ENCODE measurements at places on chromosomes 16 and 17.

DNA sequence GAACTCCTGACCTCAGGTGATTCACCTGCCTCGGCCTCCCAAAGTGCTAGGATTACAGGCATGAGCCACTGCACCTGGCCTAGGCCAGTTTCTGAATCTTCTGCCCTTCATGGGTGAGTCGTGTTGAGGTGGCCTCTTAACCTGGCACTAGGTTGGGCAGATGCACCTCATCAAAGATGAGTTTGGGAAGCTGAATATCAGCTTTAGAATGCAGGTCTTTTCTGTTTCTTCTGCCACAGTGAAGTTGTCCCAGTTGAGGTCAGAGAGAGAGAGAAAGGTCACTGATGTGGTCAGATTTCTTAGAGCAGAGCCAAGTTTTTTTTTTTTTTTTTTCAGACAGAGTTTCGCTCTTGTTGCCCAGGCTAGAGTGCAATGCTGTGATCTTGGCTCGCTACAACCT, 111.3 kb upstream of the WSCD1 start:
- no peak for DNase-seq

DNA sequence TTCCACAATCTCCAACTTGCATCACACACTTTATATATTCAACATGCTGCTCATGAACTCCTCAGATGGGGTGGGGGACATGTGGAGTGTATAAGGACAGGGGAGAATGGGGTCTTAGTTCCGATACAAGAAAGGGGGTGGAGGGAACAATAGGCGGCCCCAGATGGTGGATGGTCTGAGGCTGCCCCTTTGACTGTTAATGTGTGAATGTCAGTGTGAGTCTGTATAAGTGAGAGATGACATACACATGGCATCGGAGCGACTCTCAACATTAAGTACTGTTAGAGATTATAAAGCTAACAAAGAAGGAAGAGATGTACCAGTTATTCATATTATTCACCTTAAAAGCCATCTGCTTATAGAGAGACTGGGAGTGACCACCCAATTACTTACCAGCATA, 193.1 kb downstream of the AXIN2 start:
- DNase-seq = no peak

DNA sequence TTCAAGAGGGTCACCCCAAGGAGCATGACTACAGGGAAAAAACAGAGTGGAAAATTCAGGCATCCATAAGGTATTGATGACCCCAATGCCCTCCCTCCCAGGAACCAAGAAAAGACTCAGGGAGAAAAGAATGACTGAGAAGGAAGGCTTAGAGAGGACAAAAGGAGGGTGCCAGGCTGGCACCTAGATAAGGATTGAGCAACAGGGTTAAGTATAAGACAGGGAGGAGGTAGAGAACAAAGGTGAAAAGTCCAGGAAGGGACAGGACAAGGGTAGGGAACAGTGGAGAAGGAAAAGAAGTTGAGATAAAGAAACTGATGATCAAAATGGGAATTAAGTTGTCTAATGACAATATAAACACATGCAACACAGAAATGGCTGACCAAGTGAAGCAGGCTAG, 2.5 kb downstream of the SLC35B1 start:
- no peak for DNase-seq

DNA sequence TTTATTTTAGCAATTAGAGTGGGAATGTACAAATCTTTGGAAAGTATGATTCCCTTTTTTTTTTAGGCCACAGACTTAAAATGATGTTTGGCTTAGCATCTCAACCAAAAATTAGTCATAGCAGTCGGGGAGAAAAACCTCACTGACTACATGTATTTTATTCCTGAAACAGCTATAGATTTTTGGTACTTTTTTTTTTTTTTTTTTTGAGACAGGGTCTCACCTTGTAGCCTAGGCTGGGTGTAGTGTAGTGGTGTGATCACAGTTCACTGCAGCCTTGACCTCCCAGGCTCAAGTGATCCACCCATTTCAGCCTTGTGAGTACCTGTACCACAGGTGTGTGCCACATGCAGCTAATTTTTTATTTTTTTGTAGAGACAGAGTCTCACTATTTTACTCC, 23.4 kb downstream of the RNFT1 start:
- DNase-seq = no peak

DNA sequence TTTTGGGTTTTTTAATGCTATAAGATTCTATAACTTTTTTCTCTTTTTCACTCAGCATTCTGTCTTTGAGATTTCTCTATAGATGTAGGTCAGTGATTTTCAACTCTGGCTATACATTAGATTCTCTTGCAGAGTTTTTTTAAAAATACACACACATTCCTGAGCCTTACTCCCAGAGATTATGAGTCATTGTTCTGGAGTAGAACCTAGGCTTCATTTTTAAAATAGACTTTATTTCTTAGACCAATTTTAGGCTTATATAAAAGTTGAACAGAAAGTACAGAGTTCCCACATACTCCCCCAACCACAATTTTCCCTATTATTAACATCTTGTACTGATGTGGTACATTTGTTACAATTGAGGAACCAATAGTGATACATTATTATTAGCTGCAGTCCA, 63.3 kb downstream of the CYB561 start:
- no peak for DNase-seq

- no peak for DNase-seq
Observed at GRCh38 chr17:50361561-50362480, 11.2 kb downstream of the MRPL27 start.

DNA sequence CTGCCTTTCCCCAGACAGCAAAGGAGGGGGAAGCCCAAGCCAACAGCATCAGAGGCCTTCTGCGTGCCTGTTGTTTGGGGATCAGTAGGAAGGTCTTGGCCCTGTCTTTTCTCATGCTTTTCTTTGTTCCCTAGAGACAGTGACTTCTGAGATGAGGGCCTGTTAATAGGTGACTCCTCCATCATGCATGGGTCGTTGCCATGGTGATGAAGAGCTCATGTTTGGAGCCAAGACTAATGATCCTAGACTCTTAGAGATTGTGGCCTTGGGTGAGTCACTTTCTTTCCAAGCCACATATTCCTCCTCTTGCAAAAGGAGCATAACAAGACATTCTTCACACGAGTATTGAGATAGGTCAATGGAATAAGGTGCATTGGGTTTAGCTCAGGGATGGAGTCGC, 201.1 kb upstream of the ASIC2 start:
- DNase-seq = no peak

- no peak for DNase-seq
Observed at GRCh38 chr17:3572231-3572630, 14.6 kb upstream of the TRPV3 start.

DNA sequence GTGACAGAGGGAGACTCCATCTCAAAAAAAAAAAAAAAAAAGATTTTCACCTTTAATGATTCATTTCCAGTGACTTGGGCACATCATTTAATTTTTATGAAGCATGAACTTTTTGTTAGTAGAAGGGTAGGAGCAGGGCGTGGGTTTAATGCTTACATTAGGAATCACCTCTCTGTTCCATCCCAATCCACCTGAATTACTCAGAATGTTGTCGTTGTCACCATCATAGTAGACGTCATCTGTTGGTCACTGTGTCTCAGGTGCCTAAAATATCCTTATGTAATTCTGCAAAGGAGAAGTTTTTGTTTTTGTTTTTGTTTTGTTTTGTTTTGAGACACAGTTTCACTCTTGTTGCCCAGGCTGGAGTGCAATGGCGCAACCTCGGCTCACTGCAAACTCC, 38.3 kb upstream of the TEKT3 start:
- DNase-seq = no peak

- DNase-seq = no peak
Observed at GRCh38 chr17:11772031-11772430, 173.8 kb downstream of the DNAH9 start.

- DNase-seq = no peak
Observed at GRCh38 chr17:7836596-7837407, 2.8 kb downstream of the KDM6B start.

- no peak for DNase-seq
Observed at GRCh38 chr16:456891-457483, 31.5 kb downstream of the RAB11FIP3 start.

GRCh38 chr16:69107316-69107962, 2.0 kb downstream of the HAS3 start:
- DNase-seq = no peak

DNA sequence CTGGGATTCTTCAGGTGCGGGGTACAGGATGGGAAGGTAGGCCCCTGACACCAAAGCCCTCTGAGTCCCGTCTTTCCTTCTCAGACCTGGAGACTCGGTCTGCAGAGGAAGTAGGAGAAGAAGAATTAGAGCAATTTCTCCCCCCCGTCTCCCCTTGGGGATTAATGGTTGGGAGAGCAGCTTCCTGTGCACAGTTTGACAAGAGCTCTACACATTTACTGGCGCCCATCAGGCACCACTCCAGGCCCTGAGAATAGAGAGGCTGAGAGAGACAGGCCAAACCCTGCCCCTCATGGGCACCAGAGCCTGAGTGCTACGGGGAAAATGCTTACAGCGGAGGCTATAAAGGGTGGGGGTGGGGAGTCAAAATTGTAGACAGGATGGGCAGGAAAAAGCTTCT, 3.5 kb upstream of the C16orf74 start:
- DNase-seq = no peak

Measured in D721Med (cell line).